Right renal pelvis (tissue), 4 donors: ENCODE measurements at places on chromosomes 4 and X.

- DNase-seq, result no peak
Measured at GRCh38 chr4:168993714-168994510, 16.1 kb downstream of the CBR4 start.

GRCh38 chr4:92074839-92075238, 228.9 kb upstream of the GRID2 start:
- no peak for DNase-seq

DNA sequence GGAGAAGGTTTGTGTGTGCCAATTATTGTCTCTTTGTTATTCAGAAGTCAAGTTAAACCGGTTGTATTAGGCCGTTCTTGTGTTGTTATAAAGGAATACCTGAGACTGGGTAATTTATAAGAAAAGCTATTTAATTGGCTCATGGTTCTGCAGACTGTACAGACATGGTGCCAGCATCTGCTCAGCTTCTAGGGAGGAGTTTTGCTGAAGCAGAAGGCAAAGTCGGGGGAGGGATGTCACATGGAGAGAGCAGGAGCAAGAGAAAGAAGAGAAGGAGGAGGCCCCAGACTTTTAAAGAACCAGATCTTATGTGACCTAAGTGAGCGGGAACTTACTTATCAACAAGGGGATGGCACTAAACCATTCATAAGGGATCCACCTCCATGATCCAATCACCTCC, 349.3 kb upstream of the PCDH18 start:
- DNase-seq, result no peak

GRCh38 chr4:26032142-26032541, 118.1 kb downstream of the SMIM20 start:
- no peak for DNase-seq
